ENCODE measurements at places on chromosomes 7 and 10.

DNA sequence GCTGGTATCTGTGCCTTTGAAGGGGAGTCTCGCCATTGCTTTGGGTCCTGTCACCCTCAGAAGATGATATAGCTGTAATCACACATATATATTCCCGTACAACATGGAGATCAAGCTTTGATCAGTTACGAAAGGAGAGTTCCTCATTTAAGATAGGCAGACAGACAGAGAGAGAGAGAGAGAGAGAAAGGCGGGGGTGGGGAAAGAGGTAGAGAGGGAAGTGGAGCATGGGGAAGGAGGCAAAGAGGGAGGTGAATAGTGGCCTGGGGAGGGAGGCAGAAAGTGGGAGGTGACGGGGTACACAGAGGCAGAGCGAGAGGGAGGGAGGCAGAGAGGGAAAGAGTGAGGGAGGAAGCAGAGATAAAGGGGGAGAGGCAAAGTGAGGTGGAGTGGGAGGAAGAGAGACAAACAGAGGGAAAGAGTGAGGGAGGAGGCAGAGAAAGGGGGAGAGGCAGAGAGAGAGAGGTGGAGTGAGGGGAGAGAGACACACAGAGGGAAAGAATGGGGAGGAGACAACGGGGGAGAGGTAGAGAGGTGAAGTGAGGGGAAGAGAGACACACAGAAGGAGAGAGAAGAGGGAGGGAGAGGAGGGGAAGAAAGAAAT, 44.6 kb upstream of the C1QL3 start:
- DNase-seq = no peak

DNA sequence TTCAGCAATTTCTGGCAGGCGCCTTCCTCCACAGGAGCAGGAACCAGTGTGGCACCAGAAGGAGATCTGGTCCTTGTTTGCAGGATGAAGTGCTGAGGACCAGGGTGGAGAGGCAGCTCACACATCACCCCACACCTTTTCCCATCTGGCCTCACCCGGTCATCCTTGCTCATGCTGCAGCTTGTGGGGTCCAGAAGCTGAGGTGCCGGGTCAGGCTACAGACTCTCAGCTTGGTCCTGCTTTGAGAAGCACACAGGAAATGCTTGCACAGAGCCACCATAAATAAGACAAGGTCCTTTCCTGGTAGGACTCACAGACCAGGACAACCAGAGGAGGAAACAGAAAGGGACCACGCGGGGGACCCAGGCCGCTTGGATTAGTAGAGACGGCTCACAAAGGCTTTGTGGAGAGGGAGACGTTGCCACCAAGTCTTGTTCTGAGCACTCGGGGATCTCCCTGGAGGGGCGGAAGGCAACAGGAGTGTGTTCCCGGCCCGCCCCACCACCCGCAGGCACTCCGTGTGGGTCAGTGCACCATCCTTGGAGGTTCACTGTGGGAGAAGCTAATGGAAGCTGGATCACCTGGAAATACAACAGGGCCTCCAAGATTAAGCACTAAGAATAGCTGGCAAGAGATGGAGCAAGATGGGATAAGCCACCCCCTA, 29.6 kb upstream of the EN2 start:
- DNase-seq = no peak

DNA sequence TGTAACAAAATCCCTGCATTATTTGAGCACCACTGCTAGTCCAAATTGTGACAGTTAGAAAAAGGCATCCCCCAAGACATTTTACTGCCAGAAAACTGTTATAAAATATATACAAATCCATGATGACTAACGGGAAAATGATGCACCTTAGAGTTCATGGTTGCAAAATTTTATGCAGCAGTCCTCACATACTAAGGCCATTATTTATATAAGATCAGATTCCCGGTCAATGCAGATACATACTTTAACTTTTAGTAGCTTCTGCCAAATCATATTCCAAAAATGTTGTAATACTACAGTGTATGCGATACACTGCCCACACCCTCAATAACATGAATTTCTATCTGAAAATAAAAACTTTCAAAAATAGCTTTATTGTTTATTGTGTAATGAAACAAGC, 239.9 kb upstream of the ZNF32 start:
- DNase-seq = no peak

- no peak for DNase-seq
Observed at GRCh38 chr10:61617586-61617985, 45.1 kb upstream of the CABCOCO1 start.

DNA sequence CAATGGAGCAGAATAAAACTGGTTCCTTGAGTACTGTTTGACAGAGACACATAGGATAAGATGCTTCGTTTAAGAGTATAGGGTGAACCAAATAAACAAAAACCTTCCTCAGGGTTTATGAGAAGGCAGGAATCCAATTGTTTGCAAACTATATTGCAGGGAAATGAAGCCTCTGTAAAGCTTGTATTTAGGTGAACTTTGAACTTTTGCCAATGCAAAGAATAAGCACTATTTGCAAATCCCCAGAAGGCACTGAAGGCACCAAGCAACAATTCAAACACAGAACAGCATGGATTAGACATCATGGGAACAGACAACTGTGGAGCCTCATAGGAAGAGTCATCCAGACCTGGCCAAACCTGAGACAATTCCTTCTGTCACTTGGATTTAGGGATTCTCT, 47.1 kb upstream of the WASL start:
- DNase-seq = no peak

DNA sequence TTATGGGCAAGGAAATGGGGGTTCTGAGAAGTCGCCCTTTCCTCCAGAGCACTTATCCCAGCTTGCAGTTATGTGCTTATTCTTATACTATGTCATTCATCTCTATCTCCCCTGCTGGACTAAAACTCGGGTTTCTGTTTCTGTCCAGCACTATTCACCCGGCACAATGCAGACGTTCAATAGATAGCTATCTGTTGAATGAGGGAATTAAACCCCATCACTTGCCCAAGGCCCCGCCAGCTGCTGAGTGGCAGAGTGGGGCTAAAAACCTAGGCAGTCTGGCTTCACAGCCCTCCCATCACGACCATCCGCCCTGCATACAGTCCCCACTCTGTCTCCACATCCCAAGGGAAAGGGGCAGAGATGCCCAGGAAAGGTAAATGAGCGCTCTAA, 5.4 kb downstream of the SLIT1 start:
- DNase-seq = no peak

DNA sequence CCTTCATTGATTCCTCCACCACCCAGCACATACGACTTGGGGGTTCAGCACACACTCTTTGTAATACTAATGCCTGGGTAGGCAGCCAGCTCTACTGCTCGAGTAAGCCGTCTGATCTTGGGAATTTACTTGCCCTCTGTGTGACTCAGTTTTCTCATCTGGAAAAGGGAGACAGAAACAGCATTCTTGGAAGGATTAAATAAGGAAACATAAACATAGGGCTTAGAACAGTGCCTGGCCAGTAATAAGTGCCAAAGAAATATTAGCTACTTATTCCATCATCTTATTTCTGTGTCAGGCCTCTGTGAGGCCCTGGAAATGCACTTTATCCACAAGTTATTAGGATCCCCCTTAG, 130.1 kb downstream of the TNS3 start:
- no peak for DNase-seq

DNA sequence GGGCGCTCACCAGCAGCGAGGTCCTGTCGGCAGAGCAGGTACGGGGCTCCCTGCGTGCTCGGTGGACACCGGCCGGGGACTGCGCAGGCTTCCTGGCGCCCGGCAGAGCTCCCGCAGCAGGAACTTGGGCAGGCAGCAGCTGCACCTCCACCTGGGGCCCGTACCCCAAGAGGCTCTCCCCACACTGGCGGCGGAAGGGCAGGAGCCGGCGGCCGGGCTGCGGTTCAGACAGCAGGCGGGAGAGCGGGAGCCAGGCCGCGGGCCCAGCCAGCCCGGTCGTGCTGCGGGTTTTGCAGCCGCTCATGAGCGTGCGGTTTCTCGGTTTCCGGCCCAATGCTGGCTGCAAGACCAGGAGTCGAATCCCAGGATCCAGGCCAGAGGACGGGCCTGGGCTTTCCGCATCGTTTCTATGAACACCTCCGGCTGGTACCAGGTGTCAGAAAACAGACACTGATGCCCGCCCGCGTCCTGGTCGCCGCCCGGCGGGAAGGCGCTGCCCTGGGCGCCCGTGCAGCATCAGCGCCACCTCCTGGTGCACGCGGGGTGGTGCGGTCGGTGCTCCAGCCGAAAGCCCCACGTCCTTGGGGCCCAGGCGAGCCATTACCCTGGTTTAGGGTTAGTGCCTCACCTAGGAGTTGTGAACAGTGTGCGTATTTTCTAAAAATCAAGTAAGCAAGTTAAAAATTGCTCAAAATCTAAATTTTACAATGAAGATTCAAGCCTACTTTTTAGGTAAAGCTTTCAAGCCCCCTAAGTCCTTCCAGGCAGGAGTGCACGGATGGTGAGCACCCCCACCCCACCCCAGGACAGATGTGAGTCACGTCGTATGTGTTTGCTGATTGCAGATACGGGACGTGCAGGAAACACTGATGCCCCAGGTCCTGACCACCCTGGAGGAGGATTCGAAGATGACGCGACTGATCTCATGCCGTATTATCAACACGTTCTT, 47.4 kb upstream of the PRKAR1B start:
- no peak for DNase-seq

- no peak for DNase-seq
Observed at GRCh38 chr10:131277278-131277677, 34.2 kb downstream of the TCERG1L start.

DNA sequence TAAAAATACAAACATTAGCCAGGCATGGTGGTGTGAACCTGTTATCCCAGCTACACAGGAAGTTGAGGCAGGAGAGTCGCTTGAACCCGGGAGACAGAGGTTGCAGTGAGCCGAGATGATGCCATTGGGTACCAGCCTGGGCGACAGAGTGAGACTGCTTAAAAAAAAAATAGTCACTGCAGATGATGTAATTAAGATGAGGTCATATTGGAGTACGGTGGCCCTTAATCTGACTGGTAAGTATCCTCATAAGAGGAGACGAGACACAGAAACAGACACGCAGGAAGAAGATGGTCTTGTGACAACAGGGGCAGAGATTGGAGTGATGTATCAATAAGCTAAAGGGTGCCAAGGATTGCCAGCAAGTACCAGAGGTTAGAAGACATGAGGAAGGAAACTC, 156.0 kb downstream of the FAM107B start:
- no peak for DNase-seq

GRCh38 chr10:51097546-51097945, 23.3 kb downstream of the PRKG1 start:
- no peak for DNase-seq

GRCh38 chr7:94848531-94848930, 58.9 kb upstream of the PPP1R9A start:
- no peak for DNase-seq

DNA sequence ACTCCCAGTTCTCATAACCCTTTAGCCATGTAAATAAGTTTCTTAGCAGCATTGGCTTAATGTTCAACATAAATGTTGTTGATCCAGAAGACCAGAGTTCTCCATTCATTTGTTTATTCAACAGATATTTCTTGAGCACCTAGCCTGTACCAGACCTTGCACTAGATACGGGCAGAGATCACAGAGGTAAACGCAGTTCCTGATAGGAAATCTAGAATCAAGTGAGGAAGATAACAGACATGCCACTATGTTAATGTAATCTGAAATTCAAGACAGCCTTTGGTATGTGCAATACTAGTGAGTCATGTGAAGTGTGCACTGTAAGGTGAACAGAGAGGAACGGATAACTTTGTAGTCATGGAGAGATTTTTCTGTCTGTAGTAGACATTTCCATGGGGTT, 3.0 kb downstream of the BUB3 start:
- DNase-seq = no peak

- DNase-seq = no peak
Observed at GRCh38 chr7:37074370-37074769, 350.1 kb upstream of the AOAH start.
